ENCODE measurements at places on chromosomes 2 and 18.
A peak's percentile ranks its signal among the peaks of the same experiment; 100 is the strongest.

DNA sequence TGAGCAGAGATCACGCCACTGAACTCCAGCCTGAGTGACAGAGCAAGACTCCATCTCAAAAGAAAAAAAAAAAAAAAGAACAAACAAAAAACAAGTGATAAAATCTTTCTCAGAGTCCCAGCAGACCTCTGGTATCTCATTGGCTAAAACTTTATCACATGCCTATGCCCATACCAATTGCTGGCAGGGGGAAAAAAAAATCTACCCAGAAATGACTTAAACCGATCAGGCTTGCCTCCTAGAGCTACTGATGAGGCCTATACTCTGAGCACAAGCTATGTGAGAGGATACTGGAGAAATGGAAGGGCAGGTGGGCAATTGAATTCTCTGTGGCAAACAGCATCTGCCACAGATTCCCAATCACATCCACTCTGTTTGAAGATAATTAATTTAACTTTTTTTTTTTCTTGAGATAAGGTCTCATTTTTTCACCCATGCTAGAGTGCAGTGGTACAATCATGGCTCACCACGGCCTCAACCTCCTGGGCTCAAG lies 49.0 kb downstream of the FBXO36 start:
- DNase-seq, result no peak

DNA sequence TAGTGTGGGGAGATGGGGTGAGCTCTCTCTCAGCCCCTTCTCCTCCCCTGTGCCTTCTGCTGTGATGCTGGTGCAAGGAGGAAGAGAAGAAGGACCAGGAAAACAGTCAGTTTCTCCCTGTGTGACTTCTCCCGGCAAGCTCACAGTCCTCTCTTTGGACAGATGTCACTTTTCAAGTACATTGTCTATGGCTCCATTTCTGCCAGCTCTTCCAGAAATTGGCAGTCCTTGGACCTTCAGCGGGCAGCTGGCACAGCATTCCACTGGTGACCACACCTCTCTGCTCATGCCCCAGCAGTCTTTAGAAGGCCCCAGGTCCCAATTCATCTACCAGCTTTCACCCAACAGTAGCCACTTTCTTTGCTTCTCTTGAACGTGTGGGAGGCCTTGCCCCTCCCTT lies 63.9 kb downstream of the AOX1 start:
- DNase-seq, result no peak

DNA sequence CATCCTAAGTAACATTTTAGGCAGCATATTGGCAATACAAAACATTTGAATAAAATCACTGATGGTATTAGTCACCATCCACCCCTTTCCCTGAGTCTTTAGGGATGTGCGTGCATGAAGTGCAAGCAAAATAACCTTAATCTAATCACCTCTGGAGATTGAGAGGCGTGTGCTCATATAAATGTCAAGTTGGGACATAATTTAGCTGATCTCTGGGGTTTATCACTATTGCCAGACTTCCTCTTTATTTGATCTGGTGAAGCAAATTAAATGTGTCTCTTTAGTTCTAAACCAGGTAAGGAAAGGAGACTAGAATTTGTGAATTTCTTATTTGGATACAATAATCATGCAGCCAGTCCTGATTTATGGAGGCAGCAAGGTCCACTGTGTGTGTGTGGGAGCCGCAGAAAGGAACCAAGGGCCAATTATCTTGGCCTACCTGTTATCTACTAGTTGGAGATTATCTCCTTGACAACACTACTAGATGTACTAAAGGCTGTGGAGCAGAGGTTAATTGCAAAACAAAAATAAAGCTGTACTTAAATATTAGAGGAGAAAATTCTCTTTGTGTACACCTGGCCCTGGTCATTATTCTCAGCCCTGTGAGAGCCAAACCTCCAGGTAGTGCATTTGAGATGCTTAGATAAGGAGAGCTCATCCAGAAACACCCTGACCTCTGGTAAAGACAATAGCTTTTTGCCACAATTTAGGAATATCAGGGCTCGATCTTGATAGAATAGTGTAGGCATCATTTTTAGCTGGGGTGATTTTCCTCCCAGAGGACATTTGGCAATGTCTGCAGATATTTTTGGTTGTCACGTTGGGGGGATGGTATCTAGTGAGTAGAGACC lies 78.2 kb downstream of the HRH4 start:
- no peak for DNase-seq

DNA sequence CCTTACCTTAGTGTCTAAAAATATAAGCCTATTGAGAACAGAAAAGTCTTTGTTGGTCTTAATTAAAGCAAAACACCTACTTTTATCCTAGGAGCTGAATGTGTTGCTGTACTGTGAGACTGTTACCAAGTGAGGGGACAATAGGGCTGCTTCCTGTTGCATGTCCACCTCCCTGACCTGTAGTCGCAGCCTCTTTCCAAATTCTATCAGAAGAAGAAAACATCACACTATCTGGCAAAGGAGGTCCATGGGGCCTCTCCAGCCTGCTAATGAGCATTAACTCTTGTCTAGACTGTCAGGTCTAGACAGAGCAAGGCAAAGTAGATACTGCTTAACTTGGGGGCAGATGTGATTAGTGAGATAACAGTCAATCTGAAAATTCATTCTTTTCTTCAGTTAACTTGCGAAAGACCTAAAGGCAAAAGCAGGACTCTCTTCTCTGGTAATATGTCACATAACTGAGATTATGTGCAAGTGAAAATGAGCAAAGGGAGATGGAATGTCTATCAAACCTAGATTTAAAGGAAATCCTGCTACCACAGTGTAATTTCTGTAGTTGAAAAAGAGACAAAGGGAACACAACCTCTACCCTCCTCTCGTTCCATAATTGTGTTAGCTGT lies 66.9 kb downstream of the CDH20 start:
- no peak for DNase-seq

DNA sequence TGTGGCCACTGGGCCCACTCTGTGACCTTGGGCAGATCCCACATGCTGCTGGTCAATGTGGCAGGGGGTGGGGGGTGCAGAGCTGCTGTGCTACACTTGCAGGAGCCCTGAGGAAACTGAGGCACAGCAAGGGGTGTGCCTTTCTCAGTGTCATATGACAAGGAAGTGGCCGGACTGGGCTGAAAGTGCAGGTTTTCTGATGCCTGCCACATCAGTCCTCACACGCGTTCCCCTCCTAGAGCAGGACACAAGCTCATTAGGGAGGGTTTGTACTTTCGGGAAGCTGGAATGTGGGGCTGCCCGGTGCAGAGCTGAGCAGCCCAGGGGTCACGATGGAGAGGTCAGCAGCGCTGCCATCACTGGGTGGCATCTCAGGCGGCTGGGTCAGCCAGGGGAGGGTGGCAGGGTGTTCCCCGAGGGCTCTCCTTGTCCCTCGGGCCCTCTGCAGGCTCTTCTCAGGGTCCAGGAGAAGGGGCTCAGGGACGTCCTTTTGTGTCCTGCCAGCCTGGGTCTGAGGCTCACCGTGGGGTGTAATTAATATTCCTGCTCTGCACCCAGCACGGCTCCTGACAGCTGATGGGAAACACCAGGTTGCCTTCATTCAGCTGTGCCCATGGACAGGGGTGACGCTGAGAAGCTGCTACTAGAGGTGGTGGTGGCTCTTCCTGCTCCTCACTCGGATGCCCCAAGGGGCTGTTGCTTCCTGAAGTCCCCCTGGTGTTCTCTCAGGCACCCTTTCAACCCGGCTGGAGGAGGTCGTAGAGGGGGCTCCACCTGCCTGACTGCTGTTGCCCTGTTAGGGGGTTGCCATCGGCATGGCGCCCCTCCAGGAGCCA lies 62.1 kb upstream of the HDAC4 start:
- peak; percentile 55 for DNase-seq

- DNase-seq, result no peak
Measured at GRCh38 chr2:30684026-30684425, 123.2 kb downstream of the CAPN13 start.

GRCh38 chr2:136027112-136027511 lies 41.7 kb upstream of the DARS1 start:
- no peak for DNase-seq

DNA sequence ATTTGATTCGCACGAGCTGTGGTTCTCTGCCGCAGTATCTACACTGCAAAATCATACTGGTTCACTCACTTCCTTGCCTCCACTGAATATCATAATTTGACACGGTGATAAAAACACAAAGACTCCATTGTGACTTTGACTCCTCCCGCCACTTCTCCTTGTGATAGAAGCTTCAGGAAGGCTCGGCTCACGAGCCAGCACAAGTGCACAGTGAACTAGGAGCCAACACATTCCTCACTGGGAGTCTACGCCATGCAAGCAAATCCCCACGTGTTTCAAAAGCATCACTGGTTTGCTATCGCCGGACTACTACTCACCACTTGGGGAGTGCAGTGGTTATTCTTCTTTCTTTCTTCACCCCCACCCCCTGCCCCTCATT lies 293.3 kb upstream of the PARD3B start:
- no peak for DNase-seq
